ENCODE measurements at places on chromosomes 4 and X.

DNA sequence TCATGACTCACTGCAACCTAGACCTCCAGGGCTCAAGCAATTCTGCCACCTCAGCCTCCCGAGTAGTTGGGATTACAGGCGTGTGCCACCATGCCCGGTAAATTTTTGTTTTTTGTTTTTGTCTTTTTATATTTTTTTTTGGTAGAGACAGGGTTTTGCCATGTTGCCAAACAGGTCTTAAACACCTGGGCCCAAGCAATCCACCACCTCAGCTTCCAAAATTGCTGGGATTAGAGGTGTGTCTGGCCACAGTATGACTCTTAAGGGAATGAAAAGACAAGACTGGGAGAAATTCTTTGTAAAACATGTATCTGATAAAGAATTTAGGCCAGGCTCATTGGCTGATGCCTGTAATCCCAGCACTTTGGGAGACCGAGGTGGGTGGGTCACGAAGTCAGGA is 29.2 kb upstream of the PDGFRA start:
- no peak for DNase-seq

DNA sequence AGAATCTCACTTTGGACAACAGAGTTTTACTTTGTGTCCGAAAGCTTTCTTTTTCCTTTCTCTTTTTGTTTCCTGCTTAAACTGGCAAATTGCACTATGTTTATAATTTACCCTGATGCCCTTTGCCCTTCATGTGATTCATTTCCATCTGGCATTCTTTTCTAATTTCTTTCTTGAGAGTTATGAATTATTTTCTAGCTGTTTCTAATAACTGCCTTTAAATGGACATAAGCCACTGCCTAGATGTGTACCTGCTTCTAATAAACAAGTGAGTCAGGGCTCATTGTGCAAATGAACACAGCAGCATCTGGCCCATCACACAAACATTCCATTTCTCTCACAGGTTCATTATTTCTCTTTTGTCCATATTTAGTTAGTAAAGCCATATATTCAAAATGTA is 242.3 kb upstream of the GPRIN3 start:
- no peak for DNase-seq

- DNase-seq, result no peak
These were observed 24.9 kb upstream of the DYNLT3 start for GRCh38 chrX:37872303-37872655.

- peak; percentile 34 for DNase-seq
These were observed 114.0 kb upstream of the ENPEP start for GRCh38 chr4:110361921-110362320.

DNA sequence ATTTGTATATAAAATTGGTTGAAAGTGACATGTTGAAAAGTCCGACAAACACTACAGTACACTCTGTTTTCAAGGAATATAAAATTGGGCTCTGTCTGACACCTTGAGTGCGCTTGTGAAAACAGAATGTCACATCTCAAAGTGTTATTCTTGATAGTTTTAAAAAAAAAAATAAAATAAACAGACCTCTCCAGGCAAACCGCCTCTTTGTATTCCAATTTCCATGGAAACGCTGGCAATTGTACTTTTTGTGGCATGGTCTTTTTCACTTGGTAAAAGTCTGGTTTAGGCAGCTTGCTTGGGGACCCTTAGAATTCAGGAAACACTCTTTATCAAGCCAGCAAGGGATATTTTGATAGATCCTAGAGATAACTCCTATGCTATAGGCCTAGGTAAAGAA is 302.5 kb downstream of the RAB28 start:
- DNase-seq, result no peak

GRCh38 chr4:149985981-149986380 is 92.3 kb upstream of the DCLK2 start:
- no peak for DNase-seq

- no peak for DNase-seq
These were observed 270.3 kb downstream of the DTHD1 start for GRCh38 chr4:36551697-36552214.

- DNase-seq, result no peak
These were observed 406.7 kb downstream of the SPOCK3 start for GRCh38 chr4:166827629-166828028.

GRCh38 chrX:9677098-9677739 is 88.4 kb downstream of the GPR143 start:
- no peak for DNase-seq

GRCh38 chr4:95118497-95118896 is 360.7 kb downstream of the BMPR1B start:
- no peak for DNase-seq

- DNase-seq, result no peak
These were observed 15.0 kb upstream of the HPGDS start for GRCh38 chr4:94357624-94358023.

DNA sequence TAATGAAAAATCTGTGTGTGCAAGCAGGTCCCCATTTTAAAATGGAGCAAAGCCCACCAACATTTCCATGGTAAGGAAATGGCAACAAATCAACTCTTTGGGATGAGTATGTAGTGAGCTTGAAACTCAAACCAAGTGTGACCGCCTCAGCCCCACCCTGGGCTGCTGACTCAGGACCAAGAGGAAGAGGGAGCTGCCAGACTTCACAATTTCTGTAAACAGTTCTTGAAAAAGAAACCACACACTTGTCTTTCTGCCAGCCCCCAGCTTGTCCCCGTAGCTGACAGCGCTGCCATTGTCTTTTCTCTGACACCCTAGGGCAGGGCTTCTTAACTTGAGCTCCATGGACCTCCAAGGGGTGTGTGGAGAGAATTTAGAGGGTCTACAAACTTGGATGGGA is 10.3 kb downstream of the RTL5 start:
- DNase-seq, result peak; percentile 83

- DNase-seq, result no peak
These were observed 15.7 kb downstream of the TIGD4 start for GRCh38 chr4:152763796-152764195.

Measured in AG20443 (cell line).